GM12865 (cell line): ENCODE measurements at places on chromosomes 3 and 15.

DNA sequence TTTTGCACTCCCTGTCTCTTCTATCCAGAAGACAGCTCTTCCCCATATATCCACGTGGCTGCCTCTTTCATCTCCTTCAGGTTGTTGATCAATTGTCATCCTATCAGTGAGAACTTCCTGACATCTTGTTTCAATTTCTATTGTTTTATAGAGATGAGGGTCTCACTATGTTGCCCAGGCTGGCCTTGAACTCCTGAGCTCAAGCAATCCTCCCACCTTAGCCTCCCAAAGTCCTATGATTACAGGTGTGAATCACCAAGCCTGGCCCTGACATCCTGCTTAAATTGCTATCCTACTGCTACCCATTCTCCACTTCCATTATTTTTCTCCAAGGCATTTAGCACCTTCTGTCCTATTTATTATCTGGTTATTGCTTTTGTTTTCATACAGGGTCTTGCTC lies 44.9 kb upstream of the IREB2 start:
- no peak for DNase-seq

DNA sequence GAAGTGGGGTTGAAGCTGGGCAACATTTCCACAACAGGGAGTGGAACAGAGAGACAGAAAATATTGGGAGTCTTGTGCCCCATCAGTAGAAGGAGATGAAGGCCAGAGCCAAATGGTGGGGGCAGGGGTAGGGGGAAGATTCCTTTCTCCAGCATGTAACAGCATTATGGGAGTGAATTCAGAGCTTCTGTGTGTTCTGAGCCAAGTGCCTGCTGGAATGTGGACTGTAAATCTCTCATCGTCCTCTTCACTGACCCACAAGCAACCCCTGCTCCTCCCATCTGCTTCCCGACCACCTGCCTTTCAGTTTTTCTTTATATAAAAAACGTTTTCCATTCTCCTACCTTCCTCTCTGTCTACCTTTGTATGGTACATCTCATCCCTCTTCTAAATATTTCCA lies 344.2 kb upstream of the TPRG1 start:
- no peak for DNase-seq

- DNase-seq, result no peak
Observed at GRCh38 chr15:37095770-37096557, 4.4 kb downstream of the MEIS2 start.

- DNase-seq, result no peak
Observed at GRCh38 chr3:30199855-30200254, 406.5 kb upstream of the TGFBR2 start.

DNA sequence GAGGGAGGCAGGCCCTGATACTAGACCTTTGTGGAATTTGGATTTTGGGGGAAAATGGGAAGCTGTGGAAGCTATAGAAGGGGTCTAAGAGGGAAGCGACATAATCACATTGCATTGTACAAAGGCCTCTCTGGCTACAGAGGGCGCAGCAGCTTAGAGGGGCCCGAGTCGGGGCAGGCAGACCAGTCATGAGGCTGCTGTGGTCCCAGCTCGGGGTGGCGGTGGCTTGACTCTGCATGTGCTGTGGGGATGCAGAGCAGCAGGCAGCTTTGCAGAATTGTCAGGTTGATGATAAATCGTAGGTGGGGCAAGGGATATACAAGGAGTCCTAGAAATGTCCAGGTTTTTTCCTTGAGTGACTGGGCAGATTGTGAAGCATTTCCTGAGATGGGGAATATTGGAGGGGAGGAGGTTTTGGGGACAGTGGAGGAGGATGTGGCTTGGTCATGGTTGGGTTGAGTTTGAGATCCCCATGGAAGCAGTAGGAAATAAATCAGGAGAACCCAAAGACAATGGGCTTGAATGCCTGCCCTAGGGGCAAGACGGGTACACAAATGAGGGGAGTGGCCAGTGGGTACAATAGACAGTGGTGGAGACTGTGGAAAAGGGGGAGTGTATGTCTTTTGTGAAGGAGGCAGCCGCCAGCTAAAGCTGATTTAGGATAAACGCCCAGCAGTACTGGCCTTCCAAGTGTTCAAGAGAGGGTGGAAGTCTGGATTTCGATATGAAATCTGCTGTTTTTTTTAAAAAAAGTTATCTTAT lies 94.1 kb downstream of the HMG20A start:
- no peak for DNase-seq
